Uterus (tissue), 4 donors: ENCODE measurements at places on chromosomes 7 and 10. TPM values are rescaled to one million over a fixed set of nuclear protein-coding genes. Genes with fewer than 3 reads are reported as not detected.

- H3K27ac ChIP-seq: peak within 1 kb of the TSS; percentile 96
- H3K4me3 ChIP-seq: peak within 1 kb of the TSS; percentile 79
- H3K27me3 ChIP-seq: no peaks in the 10 kb centered on the region
- DNase-seq: peak; percentile 89
Observed at GRCh38 chr10:80453842-80454512, at the start of gene TSPAN14. TSPAN14 (plus strand) TSS chr10:80454310; CDS start chr10:80489234, 34,924 bp downstream.

GRCh38 chr7:721619-722248 is 4.8 kb upstream of the DNAAF5 start:
- no peak overlapping the region for H3K27ac ChIP-seq
- no peak overlapping the region for H3K4me3 ChIP-seq
- no peaks in the 10 kb centered on the region for H3K36me3 ChIP-seq

DNA sequence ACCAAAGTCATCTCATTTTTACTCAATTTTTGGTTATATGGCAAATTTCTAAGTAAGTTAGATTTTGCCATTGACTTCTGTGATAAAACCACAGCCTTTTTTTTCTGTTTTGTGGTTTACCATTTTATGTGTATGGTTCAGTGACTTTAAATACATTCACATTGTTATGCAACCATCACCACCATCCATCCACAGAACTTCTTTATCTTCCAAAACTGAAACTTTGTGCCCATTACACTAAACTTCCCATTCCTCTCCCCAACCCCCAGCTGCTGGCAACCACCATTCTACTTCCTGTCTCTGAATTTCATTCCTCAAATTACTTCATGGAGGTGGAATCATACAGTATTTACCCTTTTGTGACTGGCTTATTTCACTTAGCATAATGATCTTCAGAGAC is 280.4 kb upstream of the TCERG1L start:
- H3K4me1 ChIP-seq: no peaks in the 10 kb centered on the region
- no peaks in the 10 kb centered on the region for H3K27me3 ChIP-seq
- no peaks in the 10 kb centered on the region for H3K36me3 ChIP-seq
- no peak for DNase-seq

DNA sequence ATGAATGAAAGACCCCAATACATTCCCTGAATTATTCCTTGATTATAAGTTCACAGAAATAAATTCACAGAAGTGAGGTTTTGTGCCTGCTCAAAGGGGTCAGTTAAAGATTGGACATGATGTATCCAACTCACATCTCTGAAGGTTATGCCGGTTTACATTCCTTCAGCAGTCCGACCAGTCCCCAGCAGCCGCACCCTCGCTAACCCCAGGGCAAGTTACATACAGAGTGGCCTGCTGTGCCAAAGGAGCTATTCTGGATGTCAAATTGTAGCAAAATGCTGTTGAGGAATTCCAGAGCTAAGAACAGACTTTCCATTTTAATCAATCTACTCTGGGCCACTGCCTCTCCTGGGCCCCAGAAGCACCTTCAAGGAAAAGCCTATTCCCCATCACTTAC is 20.3 kb downstream of the PSAP start:
- H3K27me3 ChIP-seq: no peaks in the 10 kb centered on the region
- H3K4me3 ChIP-seq: no peak overlapping the region
- DNase-seq: no peak
- H3K27ac ChIP-seq: no peak overlapping the region
- no peaks in the 10 kb centered on the region for H3K36me3 ChIP-seq
- H3K4me1 ChIP-seq: no peaks in the 10 kb centered on the region

GRCh38 chr7:91468256-91468655 is 204.0 kb downstream of the FZD1 start:
- no peak overlapping the region for H3K4me3 ChIP-seq
- no peaks in the 10 kb centered on the region for H3K27me3 ChIP-seq
- no peak for DNase-seq
- no peaks in the 10 kb centered on the region for H3K36me3 ChIP-seq
- no peak overlapping the region for H3K27ac ChIP-seq

DNA sequence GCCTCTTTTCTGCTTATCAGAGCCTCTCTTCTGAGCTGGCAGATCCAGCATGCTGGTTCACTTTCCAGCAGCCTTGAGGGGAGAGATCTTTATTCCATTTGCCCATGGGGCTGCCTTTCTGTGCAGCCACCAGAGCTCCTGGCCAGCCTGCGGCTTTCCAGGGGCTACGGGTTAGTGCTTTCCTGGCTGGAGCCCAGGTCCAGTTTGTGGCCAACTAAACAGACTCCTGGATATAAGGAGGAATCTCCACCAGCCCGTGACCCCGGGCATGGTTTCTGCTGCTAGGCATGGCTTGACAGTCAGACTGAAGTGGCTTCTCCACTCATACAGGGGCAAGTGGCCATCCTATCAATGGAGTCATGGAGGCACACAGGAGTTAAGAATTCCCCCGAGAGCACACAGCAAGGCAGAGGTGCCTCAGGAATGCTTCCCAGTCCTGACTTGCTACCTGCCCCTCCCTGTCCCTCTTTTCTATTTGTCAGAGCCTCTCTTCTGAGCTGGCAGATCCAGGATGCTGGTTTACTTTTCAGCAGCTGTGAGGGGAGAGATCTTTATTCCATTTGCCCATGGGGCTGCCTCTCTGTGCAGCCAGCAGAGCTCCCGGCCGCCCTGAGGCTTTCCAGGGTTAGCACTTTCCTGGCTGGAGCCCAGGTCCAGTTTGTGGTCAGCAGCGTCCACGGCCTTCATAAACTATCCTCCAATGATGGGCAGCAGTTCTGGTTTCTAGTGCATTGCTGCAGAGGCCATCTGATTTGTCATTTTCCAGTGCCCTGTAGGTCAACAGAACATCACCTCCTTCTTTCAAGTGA is 35.9 kb downstream of the TSPAN15 start:
- peak overlapping the region; percentile 92 for H3K27ac ChIP-seq
- H3K36me3 ChIP-seq: no peaks in the 10 kb centered on the region
- no peaks in the 10 kb centered on the region for H3K4me1 ChIP-seq
- no peak for DNase-seq
- no peak overlapping the region for H3K4me3 ChIP-seq

- no peaks in the 10 kb centered on the region for H3K27me3 ChIP-seq
- peak overlapping the region; percentile 30 for H3K4me3 ChIP-seq
- DNase-seq: no peak
- no peaks in the 10 kb centered on the region for H3K4me1 ChIP-seq
- no peaks in the 10 kb centered on the region for H3K36me3 ChIP-seq
- no peak overlapping the region for H3K27ac ChIP-seq
Observed at GRCh38 chr7:157279741-157280215, 57.0 kb upstream of the DNAJB6 start.

GRCh38 chr10:69958556-69958902 is 94.1 kb upstream of the MACROH2A2 start:
- H3K4me3 ChIP-seq: no peak overlapping the region
- no peak overlapping the region for H3K27ac ChIP-seq
- no peaks in the 10 kb centered on the region for H3K27me3 ChIP-seq
- H3K36me3 ChIP-seq: no peaks in the 10 kb centered on the region
- no peaks in the 10 kb centered on the region for H3K4me1 ChIP-seq

DNA sequence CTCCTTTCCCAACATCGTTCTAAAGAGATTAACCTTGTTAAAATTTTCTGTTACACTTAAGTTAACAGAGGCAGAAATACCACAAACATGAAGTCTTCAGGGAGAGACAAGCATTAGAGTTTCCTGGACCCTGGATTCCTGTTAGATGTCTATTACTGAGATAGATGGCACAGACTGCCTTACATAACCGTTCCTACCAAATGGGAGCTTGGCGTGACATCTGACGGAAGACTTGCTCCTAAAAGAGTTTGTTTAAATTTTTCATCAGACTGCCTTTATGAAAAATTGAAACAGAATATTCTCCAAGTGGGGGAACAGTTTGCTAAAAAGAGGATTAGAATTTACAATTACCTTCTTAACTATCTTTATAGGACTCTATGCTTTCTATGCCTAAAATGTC is 22.7 kb downstream of the ANK3 start:
- no peaks in the 10 kb centered on the region for H3K36me3 ChIP-seq
- no peaks in the 10 kb centered on the region for H3K27me3 ChIP-seq
- H3K27ac ChIP-seq: no peak overlapping the region
- no peak for DNase-seq
- no peaks in the 10 kb centered on the region for H3K4me1 ChIP-seq
- no peak overlapping the region for H3K4me3 ChIP-seq

DNA sequence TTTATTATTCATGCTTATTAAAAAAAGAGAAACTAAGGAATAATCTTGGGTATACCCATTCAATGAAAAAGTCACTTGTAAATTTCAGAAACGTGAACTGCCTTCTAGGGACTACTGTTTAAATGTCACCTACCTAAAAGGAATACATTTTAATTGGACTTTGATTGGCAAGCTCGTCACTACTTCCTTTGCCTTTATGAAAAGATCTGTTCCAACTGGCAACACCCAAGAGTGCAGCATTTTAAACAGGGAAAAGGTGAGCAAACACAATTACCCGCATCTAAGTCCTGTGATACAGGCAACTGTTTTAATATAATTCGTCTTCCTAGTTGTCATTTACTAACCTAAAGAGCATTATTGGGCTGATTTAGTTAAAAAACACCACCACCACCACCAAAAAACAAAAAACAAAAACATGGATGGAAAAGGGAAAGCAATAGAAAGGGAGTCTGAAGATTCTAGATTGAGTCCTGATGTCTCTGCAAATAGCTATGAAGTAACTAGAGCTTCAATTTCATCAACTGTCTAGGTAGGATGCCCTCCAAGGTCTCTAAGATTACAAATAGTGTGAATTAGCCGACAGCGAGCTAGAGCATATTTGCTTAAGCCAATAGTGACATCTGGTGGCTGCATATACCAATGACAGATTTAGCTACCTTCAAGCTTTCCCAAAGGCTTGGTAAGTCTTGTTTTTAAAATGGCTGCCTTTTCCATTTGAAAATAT is 33.8 kb upstream of the ICA1 start:
- H3K27ac ChIP-seq: no peak overlapping the region
- H3K4me3 ChIP-seq: no peak overlapping the region
- H3K36me3 ChIP-seq: no peaks in the 10 kb centered on the region
- no peaks in the 10 kb centered on the region for H3K27me3 ChIP-seq

- no peak overlapping the region for H3K4me3 ChIP-seq
- no peak overlapping the region for H3K27ac ChIP-seq
- H3K36me3 ChIP-seq: no peaks in the 10 kb centered on the region
- H3K4me1 ChIP-seq: no peaks in the 10 kb centered on the region
- DNase-seq: no peak
- no peaks in the 10 kb centered on the region for H3K27me3 ChIP-seq
Observed at GRCh38 chr10:2137549-2138174, 400.3 kb upstream of the ADARB2 start.

DNA sequence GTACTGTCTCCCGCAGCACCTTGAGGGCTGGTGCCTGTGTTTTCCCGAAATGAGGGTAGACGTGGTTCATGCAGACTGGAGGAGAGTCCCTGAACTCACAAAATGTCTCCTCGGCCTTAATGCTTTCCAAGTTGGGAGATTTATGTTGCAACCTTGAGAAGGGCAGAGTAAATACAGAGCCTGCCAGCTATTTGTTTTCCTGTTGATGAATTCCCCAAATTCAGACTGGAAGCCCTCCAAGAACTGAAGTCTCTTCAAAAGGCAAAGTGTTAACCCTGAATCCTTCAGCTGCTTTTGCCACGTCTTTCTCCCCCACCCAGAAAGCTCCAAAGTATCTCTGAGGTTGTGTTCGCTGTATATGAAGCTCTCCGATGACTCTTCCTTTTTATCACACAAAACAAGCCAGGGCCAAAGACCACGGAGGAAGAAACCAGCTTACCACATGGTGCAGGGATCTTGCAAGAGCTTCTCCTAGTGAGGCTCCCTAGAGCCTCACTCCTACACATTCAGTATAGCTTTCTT is 254.7 kb upstream of the NFE2L3 start:
- H3K27ac ChIP-seq: no peak overlapping the region
- H3K36me3 ChIP-seq: no peaks in the 10 kb centered on the region
- no peaks in the 10 kb centered on the region for H3K27me3 ChIP-seq
- no peaks in the 10 kb centered on the region for H3K4me1 ChIP-seq

DNA sequence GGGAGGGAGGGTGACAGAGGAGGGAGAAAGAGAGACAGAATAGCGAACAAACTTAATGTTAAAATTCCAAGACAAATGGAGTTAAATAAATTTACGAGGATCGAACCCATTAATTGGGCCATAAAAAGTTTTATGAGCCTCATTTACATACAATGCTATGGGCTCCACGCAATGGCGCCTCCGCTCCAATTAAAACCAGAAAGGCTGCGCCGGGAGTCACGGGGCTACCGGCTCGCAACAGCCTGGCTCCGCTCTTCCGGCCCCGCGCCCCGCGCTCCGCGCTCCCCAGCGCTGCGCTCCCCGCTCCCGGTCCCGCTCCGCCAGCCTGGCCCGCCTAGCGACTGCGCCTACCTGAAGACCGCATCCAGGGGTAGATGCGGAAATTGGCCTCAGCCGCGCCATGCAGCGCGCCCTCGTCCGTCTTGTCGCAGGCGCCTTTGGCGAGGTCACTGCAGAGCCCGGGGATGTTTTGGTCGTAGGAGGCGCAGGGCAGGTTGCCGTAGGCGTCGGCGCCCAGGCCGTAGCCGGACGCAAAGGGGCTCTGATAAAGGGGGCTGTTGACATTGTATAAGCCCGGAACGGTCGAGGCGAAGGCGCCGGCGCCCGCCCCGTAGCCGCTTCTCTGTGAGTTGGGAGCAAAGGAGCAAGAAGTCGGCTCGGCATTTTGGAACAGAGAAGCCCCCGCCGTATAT is 513 bp downstream of the HOXA7 start:
- H3K27ac ChIP-seq: peak overlapping the region; percentile 93
- H3K36me3 ChIP-seq: no peaks in the 10 kb centered on the region
- DNase-seq: peak; percentile 43
- H3K4me1 ChIP-seq: peaks cover 4% of the 10 kb centered on the region

GRCh38 chr7:143974459-143974858 is 19.8 kb downstream of the OR2F1 start:
- H3K36me3 ChIP-seq: no peaks in the 10 kb centered on the region
- DNase-seq: no peak
- no peaks in the 10 kb centered on the region for H3K4me1 ChIP-seq
- H3K4me3 ChIP-seq: no peak overlapping the region
- no peaks in the 10 kb centered on the region for H3K27me3 ChIP-seq

GRCh38 chr10:30819341-30820181 is 190.0 kb upstream of the LYZL2 start:
- peaks cover 3% of the 10 kb centered on the region for H3K4me1 ChIP-seq
- no peaks in the 10 kb centered on the region for H3K27me3 ChIP-seq
- H3K4me3 ChIP-seq: no peak overlapping the region
- no peak for DNase-seq

- no peaks in the 10 kb centered on the region for H3K36me3 ChIP-seq
- no peak for DNase-seq
- H3K27me3 ChIP-seq: no peaks in the 10 kb centered on the region
- no peak overlapping the region for H3K27ac ChIP-seq
- H3K4me3 ChIP-seq: no peak overlapping the region
Observed at GRCh38 chr10:112721080-112721698, 228.9 kb upstream of the TCF7L2 start.

GRCh38 chr10:25938405-25938804 is 4.4 kb downstream of the MYO3A start:
- no peaks in the 10 kb centered on the region for H3K36me3 ChIP-seq
- H3K27me3 ChIP-seq: peaks cover 16% of the 10 kb centered on the region
- no peak overlapping the region for H3K27ac ChIP-seq
- no peak overlapping the region for H3K4me3 ChIP-seq
- H3K4me1 ChIP-seq: no peaks in the 10 kb centered on the region
- DNase-seq: no peak

ANKRD1 gene
- total RNA-seq: 0.35 TPM

DAGLB gene
- 21.8 TPM for total RNA-seq

EGR2 gene
- total RNA-seq: not detected

HSPA12A gene
- total RNA-seq: 32.0 TPM

SYT15 gene
- 21.6 TPM for total RNA-seq

WIPF3 gene
- total RNA-seq: 0.77 TPM

TMEM176B gene
- 34.1 TPM for total RNA-seq

STK31 gene
- total RNA-seq: 2.1 TPM

AKR1C2 gene
- total RNA-seq: 5.3 TPM
